NCI-H2107 (cell line): ENCODE measurements at places on chromosomes 5 and 9.

- no peak for DNase-seq
These were observed 63.8 kb downstream of the ANGPTL2 start for GRCh38 chr9:127058645-127059021.

GRCh38 chr9:116442528-116442927, 244.6 kb upstream of the TRIM32 start:
- DNase-seq, result no peak

DNA sequence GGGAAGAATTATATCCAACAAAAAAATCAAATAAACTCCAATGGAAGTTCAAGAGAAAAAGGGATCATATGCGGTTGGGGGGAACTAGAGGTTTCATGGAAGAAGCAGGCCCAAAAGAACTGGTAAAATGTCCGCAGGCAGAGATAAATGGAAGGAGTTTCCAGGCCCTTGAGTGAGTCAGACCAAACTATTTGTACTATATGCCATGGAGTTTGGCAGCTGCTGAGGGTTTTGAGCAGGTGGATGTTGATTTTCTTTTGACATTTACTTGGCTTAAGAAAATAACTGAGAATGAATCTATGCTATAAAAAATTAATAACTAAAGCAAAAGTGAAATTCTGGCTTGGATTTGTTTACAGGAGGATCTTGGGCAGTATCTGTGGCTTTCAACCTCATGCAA, 33.7 kb downstream of the MINAR2 start:
- no peak for DNase-seq

- DNase-seq, result no peak
These were observed 9.7 kb upstream of the PSMD5 start for GRCh38 chr9:120852240-120853010.

- DNase-seq, result no peak
These were observed 52.1 kb upstream of the ARL15 start for GRCh38 chr5:54362434-54362833.

GRCh38 chr9:130817914-130818313, 17.1 kb upstream of the ABL1 start:
- no peak for DNase-seq

GRCh38 chr5:125225424-125225823, 479.0 kb upstream of the ZNF608 start:
- DNase-seq, result no peak

GRCh38 chr5:177610770-177611445, 11.0 kb downstream of the B4GALT7 start:
- DNase-seq, result no peak

GRCh38 chr9:124934290-124934689, 6.6 kb downstream of the GOLGA1 start:
- DNase-seq, result no peak

GRCh38 chr9:72675586-72675985, 154.2 kb downstream of the TMC1 start:
- no peak for DNase-seq

DNA sequence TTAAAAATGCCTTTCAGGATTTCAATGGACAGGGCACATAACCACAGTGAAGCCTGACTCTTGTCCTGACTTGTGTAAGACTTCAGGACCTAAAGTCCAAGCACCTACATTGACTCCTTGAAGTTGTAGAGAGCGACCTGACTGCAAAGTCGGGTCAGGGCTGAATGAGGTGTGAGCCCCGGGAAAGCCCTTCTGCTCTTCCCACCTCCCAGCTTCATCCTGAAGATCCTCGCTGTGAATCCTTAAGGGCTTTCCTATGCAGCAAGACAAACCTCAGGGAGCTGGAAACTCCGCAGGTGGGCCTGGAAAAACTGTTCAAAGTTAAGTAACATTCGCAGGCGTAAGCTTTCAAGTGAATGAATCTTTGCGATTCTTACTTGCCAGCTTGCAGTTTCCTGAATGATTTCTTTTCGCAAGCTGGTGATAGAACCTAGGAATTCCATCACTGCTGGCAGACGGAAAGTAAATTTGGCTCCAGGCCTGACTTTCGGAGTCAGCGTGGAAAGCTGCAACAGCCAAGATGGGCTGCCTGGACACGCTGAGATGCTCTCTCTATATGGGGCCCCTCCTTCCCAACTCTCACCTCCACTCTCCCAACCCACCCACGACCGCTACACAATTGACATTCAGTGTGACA, 10.9 kb downstream of the SEMA5A start:
- DNase-seq, result no peak

DNA sequence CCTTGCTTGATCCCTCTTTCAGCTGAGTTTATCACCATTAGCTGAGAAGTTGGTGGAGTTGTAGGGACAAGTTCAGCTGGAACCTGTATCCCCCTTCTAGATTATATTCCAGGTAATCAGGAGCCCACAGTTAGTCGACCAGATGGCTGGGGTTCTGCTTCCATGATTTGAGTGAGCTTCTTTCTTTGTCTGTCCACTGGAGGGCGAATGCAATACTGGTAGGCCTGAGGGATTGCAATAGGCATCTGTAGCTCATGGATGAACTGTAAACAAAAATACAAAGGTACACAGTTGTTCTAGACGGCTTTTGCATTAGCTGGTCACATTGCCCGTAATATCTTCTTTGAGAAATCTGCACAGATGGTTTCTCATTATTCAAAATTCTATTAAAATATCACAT, 88.9 kb downstream of the PCSK5 start:
- no peak for DNase-seq

DNA sequence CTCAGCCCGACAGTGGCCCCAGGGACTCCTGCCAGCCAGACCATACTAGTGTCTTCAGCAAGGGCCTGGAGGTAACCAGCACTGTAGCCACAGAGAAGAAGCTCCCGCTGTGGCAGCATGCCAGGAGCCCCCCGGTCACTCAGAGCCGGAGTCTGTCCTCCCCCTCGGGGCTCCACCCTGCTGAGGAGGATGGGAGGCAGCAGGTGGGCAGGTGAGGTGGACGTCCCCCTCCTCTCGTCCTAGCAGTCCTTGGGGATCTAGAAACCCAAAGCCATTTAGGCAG, 28.0 kb upstream of the LRRC14B start:
- DNase-seq, result no peak

DNA sequence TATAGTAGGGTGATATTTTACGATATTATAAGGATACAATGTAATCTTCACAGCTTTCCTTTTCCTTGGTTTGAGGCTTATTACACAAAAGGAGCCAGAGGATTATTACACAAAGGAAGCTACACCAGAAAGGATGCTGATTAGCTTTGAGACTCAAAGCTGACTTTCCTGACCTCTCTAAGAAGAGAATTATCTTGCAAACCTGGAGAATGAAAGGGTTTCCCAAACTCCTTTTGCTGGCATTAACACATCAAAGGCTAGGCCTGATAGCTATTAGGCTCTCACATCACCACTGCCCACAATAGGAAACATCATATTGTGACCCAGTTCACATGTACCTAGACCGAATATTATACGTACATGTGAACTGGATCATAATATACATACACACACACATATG, 34.2 kb upstream of the CHD1 start:
- DNase-seq, result no peak

GRCh38 chr5:95777441-95777840, 45.1 kb downstream of the GLRX start:
- DNase-seq, result no peak

GRCh38 chr9:8659108-8659507, 859.5 kb upstream of the DMAC1 start:
- DNase-seq, result no peak

DNA sequence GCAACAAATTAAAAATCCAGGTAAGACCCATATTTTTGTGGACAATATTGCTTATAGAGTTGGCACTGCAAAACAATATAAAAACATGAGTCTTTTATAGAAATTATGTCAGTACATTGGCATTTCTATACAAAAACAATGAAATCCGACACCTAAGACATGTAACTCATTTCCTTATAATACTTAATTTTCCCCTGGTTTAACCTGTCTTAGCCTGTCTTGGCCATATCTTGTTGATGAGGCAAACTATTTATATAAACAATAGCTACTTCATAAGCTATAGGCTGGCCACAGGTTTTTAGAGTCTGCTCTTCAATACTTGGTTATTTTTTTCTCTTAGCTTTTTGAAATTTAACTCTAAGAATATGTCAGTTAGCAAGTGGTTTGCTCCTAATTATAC, 44.7 kb upstream of the IZUMO3 start:
- no peak for DNase-seq

DNA sequence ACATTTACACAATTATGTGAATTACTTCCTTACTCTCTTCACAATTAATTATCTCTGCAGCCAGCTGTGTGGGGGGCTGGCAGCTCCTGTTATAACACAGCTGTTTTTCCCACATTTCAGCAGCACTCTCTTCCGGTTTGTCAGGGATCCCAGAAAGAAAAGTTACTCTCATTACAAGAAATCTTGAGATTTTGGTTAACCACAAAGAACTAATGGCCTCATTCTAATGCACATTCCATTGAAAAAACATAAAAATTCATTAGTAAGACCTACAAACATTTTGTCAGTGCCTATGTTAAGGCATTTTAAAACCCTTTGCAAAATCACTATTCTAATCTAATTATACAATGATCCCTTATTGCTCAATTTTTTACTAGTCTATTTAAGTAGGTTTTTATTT, 64.1 kb downstream of the PDE4D start:
- no peak for DNase-seq

DNA sequence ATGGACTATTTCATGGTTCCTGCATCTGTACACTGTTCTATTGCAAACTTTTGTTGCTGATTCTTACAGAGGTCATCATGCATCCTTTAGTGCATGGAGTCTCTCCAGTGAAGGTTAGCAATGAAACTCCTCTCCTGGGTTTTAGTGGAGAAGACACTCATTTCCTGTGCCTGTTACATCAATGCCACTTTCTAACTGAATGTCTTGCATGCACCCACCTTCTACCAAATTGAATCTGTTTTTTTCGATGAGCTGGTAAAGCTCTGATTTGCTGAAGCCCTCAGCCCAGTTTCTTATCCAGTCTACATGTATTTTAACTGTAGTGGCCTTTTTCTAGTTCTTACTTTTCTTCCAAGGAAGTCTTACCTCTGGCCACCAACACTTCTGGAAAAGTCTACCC, 591.8 kb upstream of the ADAMTS16 start:
- DNase-seq, result no peak

- DNase-seq, result no peak
These were observed 172.3 kb downstream of the PDZD2 start for GRCh38 chr5:31811210-31811609.

GRCh38 chr5:163574472-163575440, 69.3 kb downstream of the MAT2B start:
- DNase-seq, result no peak

GRCh38 chr5:124180875-124181461, 565.5 kb downstream of the ZNF608 start:
- DNase-seq, result no peak

DNA sequence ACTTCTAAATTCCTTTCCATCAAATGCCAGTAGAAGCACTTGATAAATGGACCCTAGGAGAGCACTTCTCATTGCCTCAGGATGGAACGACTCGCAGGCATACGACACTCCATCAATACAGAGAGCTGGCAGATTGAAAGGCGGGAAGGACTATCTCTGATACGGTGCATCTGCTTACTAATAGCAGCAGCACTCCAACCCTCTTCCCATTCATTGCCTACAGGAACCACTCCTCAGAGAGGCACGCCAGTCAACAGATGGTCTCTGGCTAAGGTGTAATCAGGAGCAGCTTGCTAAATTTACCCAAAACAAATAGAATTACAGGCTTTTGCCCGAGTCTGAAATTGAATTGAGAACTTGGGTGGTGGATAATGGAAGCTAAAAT, 168.1 kb downstream of the EFNA5 start:
- DNase-seq, result no peak

- DNase-seq, result no peak
These were observed 3.2 kb upstream of the NUP214 start for GRCh38 chr9:131122158-131122557.

- no peak for DNase-seq
These were observed 93.0 kb upstream of the NIPAL4 start for GRCh38 chr5:157366741-157367674.

GRCh38 chr5:137665678-137666460, 70.0 kb downstream of the KLHL3 start:
- no peak for DNase-seq

- DNase-seq, result no peak
These were observed 67.0 kb upstream of the SPOCK1 start for GRCh38 chr5:137566118-137566541.

- DNase-seq, result no peak
These were observed 791 bp upstream of the STARD4 start for GRCh38 chr5:111513131-111513520.

DNA sequence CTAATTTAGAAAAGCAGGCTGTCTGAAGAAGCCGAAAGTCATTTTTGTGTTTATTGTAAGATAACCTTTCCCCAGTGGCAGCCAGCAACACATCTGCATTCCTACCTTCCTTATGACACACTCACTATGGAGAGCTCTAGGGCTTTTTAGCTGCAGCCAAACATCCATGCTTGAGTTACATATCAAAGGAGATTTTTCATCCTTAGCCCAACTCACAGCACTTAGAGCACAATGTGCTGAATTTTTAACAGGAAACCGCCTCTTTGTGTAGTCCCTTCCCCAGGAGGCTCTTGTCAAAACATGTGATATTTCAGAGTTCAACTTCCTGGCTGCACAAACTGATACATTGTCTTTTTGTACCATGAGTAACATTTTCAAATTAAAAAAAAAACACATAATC, 379.2 kb downstream of the CTNND2 start:
- DNase-seq, result no peak

- DNase-seq, result no peak
These were observed 23.1 kb downstream of the FGFR4 start for GRCh38 chr5:177109810-177110209.

DNA sequence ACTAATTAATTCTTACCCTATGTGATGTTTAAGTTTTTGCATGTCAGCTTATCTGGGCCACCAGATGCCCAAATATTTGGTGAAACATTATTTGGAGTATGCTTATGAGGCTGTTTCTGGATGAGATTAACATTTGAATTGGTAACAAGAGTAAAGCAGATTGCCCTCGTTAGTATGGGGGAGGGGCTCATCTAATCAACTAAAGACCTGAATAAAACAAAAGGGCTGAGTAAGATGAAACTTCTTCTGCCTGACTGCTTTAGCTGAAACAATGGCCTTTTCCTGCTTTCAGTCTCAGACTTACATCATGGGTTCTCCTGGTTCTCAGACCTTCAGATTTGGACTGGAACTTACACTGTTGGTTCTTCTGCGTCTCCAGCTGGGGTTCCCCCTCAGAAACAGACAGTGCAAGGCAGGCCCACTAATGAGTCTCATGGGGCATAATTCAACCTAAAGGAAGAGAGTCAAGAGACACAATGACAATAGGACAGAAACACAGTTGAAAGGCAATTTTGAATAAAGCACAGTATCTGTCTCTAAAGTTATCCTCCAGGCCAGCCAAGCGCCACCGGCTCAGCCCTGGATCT, 288.4 kb downstream of the CAAP1 start:
- no peak for DNase-seq

- DNase-seq, result no peak
These were observed 13.7 kb upstream of the NXNL2 start for GRCh38 chr9:88521308-88521707.
